ENCODE measurements at places on chromosomes 7 and 10. TPM values are rescaled to one million over a fixed set of nuclear protein-coding genes. Genes with fewer than 3 reads are reported as not detected.

KIF11 gene
- 5.0 TPM for total RNA-seq

FAM221A gene
- total RNA-seq: 20.1 TPM

KLHDC10 gene
- 16.5 TPM for total RNA-seq

NANOS1 gene
- total RNA-seq: not detected

VTI1A gene
- total RNA-seq: 203 TPM

SPDYE18 gene
- total RNA-seq: not detected

RGR gene
- 4.0 TPM for total RNA-seq

DPYSL4 gene
- not detected for total RNA-seq

DNA sequence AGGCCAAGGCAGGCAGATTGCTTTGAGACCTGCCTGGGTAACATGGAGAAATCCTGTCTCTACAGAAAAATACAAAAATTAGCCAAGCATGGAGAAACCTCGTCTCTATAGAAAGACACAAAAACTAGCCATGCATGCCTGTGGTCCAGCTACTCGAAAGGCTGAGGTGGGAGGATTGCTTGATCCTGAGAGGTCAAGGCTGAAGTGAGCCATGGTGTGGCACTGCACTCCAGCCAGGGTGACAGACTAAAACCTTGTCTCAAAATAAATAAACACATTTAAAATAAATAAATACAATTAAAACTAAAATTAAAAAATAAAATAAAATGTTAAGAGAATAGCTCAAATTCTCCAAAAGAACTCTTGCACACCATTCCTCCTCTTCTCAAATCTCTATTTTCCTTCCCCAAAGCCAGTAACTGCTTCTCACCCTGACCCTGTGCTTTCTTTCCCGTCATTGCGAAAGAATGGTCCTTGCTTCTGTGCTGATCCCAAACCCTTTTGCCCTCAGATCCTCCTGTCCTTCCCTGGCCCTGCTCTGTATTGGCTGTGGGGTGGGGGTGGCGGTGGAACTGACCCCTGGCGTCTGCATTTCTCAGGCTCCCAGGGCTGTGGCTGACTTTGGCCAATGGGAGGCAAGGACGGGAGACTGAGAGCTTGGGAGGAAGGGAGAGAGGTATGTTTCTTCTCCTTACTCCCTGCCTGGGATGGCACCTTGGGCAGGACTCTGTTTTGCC, 12.4 kb downstream of the SRGN start:
- DNase-seq: no peak

DNA sequence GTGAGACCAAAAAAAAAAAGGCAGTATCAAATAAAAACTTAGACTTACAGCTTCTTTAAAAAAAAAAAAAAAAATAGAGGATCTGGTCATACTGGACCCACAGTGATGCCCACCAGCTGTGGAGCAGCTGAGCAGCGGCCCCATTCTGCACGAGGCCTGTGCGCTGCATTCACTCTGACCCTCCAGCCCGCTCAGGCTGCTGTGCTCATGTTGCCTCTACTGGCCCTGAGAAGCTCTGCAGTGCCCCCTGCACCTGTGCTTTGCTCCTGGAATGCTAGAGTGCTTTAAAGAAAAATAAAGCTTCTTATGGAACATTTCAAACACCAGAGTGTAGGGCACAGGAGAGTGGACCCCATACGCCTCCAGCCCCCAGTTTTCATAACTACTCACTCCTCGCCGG, 33.2 kb downstream of the TMEM120A start:
- DNase-seq: no peak

DNA sequence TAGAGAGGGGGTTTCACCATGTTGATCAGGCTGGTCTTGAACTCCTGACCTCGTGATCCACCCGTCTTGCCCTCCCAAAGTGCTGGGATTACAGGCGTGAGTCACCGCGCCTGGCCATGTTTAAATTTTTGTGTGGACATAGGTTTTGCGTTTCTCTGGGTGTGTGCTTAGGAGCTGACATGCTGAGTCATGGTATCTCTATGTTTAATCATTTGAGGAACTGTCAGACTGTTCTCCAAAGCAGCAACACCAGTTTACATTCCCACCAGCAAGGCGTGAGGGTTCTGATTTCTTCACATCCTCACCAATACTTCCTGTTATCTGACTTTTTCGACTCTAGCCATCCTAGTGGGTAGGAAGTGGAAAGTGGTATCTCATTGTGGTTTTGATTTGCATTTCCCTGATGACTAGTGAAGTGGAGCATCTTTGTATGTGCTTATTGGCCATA, 153.7 kb downstream of the DNAJB6 start:
- DNase-seq: no peak

DNA sequence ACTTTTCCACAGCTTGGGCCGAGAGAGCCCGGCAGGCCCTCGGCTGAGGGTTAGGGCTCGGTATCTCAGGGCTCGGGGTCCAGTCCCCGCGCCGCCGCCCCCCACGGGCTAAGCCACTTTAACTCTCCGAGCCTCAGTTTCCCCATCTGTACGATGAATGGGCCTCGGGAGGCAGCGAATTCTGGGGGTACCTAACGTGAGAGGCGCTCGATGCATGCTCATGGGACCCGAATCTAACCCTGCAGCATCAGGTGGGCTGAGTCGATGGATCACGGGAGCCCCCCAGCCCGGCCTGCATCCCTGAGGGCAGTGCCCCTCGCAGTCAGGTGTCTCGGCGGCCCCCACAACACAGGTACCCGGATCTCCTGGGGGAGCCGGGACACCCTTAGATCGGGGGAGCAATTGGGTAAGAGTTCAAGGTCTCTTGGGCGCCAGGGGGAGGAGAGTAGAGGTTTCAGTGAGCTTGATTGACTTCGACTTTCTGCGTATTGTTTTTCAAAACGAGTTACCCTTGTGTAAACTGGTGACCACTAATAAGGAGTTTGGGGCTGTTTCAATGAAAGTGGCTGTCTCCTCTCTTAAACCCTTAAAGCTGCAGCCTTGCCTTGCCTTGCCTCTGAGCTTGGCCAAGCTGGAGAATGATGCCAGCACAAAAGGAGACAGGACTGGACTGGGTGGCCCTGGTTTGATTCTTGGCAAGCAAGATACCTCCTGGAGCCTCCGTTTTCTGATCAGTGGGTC, 631 bp downstream of the POR start:
- DNase-seq: peak; percentile 56

DNA sequence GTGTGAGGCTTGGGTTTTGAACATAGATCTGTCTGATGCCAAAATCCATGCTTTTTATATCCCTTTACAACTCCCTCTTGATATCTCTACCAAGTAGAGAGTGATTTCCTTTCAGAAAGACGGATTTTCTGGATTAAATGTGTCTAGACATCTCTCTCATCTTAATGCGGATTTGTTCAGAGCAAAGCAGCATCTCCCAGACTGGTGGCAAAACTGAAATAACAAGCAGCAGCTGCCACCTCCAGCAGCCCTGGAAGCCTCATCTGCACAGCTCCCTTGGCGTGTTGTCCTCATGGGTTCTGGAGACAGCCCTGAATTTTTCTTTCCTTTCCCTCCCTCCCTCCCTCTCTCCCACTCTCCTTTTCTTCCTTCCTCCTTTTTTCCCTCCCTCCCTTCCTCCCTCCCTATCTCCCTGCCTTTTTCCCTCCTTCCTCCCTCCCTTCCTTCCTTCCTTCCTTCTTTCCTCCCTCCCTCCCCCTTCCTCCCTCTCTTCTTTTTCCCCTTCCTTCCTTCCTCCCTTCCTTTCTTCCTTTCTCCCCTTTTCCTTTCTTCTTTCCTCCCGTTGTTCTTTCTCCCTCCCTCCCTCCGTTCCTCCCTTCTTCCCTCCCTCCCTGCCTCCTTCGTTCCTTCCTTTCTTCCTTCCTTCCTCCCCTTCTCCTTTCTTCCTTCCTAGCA, 639.9 kb downstream of the TYW1 start:
- no peak for DNase-seq

- DNase-seq: no peak
Observed at GRCh38 chr10:47354165-47354564, 6.0 kb downstream of the RBP3 start.

DNA sequence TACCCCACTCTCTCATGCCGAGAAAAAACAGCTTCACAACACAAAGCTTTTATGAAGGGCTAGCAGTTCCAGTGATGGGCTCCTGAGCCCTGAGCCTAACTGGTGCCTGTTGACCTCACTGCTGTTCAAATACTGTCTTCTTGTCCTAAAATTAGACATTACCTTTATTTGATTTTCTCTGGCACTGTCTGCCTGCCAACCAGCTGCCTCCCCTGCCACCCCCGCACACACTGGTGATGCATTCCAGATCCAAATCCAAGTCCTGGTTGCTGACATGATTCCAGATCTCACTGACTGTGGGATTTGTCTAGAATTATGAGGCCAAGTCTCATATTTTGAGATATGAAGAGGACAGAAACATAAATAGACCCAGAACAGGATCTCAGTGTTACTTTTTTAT, 816.2 kb downstream of the NRG3 start:
- DNase-seq: no peak

DNA sequence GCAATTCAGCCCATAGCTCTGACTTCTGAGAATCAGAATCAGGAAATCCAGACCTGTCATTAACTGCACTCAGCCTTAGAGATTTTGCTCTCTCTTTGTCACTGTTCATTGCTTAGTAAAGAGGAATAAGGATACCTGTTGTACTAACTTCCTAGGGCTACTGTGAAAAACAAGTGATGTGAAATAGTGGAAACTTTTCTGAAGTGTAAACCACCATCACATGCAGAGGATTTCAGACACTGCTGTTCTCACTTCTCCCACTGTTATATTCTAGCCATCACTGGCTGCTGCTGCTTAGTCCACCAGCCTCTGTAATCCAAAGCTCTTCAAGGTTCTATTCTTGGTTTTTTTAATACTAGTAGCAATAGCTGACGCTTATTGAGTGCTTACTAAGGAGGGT, 129.6 kb upstream of the CCDC6 start:
- DNase-seq: no peak

DNA sequence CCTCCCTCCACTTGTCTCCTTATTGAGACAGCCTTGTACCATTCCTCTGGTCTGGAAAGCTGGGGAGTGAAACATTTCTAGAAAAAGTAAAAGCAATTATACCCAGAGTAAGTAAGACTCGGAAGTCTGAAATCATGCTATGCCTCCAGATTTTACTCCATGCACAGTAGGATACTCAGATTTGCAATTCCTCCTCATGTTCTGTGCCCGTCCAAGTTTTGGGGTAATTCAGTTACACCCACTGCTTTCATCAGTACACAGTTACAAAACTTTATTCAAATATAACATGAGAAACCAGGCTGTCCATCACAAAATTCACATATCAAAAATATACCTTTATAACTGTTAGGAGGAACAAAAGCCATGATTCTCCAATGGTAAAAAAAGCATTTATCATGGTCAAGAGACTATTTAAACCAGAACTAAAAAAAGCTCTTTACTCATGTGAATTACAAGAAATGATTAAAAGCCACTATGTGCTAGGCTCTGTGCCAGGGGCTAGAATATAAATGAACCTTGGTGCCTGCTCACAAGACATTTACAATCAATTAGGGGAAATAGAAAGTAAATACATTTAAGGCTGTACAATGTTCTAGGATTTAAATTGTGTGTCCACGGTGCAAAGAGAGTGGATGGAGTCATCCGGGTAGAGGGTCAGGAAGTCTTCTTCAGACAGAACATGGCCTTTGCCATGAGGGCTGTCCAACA, 320.2 kb downstream of the ELMO1 start:
- no peak for DNase-seq

- no peak for DNase-seq
Observed at GRCh38 chr10:51892965-51893658, 193.7 kb upstream of the CSTF2T start.

- no peak for DNase-seq
Observed at GRCh38 chr10:75771606-75772005, 340.2 kb downstream of the LRMDA start.

- DNase-seq: no peak
Observed at GRCh38 chr7:95824616-95825015, 52.3 kb downstream of the DYNC1I1 start.

GRCh38 chr7:143295870-143296269, 7.7 kb downstream of the CASP2 start:
- DNase-seq: no peak

DNA sequence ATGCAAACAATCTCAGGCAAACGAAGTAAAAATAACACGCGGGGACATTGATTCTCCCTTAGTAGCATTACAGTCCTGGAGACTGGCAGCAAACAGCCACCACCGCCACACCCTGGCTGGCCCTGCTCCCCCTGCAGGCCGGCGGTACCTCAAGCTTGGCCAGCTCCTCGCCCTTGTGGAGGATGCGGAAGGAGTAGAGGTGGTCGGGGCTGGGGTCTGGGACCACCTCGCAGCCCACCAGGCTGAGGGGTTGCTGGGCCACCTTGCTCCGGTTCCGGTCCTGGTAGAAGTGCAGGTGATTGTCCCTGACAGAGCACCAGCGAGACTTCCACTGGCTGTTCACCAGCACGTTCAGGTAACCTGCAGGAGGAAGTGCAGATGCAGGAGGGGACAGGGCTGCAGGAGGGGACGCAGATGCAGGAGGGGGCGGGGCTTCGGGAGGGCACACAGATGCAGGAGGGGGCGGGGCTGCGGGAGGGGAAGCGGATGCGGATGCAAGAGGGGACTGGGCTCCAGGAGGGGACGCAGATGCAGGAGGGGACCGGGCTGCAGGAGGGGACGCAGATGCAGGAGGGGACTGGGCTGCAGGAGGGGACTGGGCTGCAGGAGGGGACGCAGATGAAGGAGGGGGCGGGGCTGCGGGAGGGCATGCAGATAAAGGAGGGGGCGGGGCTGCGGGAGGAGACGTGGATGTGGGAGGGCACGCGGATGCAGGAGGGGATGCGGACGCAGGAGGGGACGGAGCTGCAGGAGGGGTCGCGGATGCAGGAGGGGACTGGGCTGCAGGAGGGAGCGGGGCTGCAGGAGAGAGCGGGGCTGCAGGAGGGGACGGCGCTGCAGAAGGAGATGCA, 65.7 kb downstream of the VWA2 start:
- DNase-seq: peak; percentile 96

DNA sequence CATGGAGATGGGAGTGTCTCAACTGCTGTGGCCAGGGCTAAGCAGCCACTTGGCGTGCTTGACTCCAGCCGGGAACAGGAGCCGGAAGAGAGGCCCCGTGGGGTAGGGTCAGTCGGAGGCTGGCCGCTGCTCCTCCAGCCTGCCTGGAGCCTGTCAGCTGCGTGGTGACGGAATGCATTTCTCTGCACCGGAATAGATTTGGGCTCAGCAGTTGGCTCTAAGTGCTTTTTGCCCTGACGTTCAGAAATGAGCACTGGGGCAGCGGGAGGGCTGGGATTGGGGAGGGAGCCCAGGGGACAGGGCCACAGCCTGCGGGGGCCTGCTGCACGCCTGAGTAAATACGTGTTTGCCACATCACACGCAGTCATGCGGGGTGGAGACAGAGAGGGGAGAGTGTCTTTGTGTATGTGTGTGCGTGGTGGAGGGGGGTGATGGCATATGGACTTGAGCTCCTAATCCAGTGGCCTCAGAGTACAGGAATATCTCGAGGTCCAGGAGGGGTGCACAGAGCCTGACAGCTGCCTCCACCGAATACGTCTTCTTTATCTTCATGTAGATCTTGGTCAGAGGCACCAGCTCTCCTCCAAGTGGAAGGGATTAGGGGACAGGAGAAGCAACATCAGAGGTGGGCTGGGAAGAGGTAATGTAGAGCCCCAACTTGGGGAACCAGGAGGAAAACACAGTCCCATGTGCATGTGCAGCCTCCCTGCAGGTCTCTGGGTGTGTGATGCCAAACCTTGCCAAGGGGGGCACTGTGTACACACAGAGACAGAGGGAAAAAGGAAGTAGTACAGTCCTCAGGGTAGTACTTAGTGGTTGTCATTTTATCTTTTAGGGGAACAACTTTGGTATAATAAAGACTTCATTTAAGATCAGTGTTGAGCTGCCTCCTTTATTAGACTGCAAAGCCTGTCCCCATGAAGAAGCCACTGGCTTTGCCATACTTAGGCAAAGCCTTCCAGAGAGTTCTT, 151.4 kb downstream of the CDH23 start:
- DNase-seq: no peak

GRCh38 chr10:62632071-62632809, 172.3 kb upstream of the ADO start:
- DNase-seq: peak; percentile 87

Data from Peyer's patch (tissue), 4 donors.